Stimulated activated CD8-positive, alpha-beta memory T cell treated with anti-CD3 and anti-CD28 coated beads, Interleukin-15, amount 100 ng/mL, for 4 hours (primary cell): ENCODE measurements at places on chromosomes 4 and X.

DNA sequence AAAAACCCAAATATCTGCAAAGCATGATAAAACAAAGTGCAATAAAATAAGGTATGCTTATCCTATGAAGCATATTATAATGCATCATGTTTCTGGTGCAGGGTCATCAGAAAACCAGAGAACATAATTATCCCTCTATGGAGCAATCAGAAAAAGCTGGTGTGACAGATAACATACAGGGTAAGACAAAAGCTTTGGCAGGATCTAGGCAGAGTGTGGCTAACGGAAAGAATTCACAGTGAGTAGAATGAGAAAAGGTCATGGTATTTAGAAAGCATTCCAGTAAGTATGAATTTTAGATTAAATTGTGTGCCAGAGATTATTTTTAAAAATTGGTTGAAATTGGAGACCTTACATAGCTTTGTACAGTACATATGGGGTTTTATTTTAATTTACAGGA is 29.0 kb upstream of the UGT2B4 start:
- DNase-seq: no peak

- no peak for DNase-seq
These were observed 129.1 kb downstream of the MSL3 start for GRCh38 chrX:11887175-11887574.

GRCh38 chr4:73709451-73710033 is 30.8 kb upstream of the CXCL8 start:
- DNase-seq: no peak

DNA sequence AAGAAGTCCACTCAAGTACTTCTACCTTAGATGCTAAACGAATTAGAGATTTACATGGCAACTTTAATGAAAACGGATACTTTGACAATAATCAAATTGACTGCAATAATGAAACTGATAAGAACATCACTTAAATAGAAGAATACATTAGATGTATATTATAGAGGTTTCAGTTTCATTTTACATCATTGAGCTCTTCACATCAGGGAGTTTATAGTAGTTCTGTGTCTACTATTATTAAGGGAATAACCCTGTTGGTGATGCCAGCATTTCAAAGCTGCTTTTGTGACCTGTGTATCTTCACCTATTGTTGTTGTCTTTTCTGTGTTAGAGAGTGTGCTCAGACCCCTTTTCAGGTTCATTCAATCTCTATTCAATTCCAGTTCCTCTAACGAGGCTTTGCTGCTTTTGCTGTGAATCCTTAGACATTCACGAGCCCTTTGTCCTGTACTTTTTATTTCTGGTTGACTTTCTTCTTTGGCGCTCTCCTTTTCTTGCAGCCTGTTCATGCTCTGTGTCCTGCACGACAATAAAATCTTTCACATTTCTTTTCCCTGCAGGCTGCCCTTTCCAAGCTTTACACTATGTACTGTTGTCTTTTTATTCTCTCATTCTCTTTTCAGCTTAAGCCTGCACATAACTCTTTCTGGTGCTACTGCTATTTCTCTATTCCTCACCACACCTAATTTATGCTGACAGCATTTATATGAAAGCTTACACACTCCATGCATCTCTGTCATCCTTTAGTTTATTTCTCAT is 232.1 kb downstream of the CPE start:
- no peak for DNase-seq

GRCh38 chrX:26651755-26652154 is 435.8 kb downstream of the MAGEB5 start:
- no peak for DNase-seq

DNA sequence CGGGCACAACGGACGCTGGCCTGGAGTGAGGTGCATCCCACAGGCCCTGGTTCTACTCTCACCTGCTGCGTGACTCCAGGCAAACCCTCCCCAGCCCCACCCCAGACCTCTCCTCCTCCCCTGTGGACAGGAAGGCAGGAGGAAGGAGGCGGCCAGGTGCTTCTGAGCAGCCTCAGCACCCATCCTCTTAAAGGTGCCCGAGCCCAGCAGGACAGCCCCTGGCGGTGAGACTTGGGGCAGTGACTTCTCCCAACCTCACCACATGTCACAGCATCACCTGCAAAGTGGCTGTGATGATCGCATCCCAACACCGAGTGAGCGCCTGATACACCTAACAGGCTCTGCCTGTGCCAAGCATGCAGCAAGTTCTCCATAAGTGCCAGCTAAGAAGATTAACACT is 17.1 kb upstream of the MAN2B2 start:
- no peak for DNase-seq

DNA sequence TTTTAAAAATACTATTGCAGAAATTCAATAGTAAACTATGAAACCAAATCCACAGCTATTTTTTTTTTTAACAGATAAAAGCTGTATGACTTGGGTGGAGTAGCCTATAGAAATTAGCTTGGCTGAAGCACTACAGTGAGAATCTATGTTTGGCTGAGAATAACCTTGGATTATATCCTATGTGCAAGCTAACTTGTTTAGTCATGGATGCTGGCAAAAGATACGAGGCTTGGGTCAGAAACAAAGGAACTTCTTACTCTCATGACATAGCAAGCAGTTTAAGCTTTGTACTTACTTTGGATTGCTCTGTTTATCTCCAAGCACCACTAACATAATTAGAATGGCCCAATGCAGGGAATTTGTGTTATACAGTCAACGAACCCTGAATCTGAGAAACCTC is 119.2 kb upstream of the GRID2 start:
- no peak for DNase-seq

- DNase-seq: no peak
These were observed 27.5 kb downstream of the POU3F4 start for GRCh38 chrX:83535417-83536196.

DNA sequence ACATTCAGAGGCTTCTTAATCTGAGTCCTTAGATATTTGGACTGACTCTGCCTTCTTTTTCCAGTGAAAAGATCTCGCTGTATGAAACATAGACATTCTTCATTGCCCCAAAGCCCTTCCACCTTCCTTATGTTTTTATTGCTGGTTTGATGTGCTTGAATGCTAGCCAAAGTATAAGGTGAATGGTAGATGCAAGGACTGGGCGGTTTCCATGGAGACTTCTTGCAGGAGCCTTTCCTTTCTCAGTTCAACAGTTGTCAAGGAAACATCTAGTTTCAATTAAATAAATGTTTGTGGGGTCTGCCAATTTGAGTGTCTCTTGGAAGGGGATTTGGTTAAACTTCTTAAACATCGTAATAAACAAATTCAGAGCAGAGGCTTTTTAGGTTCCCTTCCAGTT is 46.0 kb downstream of the REPS2 start:
- no peak for DNase-seq

DNA sequence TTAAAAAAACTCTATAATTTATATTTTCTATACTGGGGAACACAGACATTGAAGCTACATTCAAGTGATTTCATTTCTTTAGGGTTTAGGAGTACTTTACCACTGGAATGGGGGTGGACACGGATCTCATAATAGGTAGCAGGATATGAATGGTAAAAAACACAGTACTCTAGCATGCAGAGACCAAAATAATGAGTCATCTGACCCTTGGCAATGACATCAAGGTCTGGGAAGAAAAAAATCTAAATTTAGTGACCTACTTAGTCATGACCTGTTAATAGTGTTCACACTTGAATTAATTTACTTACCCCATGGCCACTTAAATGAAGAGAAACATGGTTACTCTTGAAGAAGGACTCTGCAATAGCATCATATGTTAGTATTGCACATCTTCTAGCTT is 187.9 kb downstream of the EPHA5 start:
- DNase-seq: no peak

- DNase-seq: no peak
These were observed 164.4 kb downstream of the PJA1 start for GRCh38 chrX:69000877-69001276.

DNA sequence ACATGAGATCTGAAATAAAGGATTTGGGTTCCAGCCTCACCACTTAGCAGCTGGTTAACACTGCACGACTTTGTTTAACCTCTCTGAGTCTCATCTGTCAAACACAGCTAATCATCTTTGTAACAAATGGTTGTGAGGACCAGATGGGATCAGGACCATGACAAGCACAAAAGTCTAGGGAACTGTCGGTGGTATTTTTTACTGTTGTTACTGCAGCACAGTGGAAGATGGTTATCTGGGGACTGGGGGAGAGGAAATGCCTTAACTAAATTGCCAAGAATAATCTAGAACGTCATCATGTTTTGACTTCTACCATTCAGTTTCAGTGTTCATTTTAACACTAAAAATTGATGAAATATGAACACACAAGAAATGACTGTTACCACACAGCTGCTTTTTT is 99.5 kb downstream of the ADGRA3 start:
- DNase-seq: no peak

- DNase-seq: no peak
These were observed 160.7 kb downstream of the FHIP1A start for GRCh38 chr4:151569650-151570049.

GRCh38 chrX:118530219-118530911 is 34.8 kb downstream of the DOCK11 start:
- DNase-seq: no peak

DNA sequence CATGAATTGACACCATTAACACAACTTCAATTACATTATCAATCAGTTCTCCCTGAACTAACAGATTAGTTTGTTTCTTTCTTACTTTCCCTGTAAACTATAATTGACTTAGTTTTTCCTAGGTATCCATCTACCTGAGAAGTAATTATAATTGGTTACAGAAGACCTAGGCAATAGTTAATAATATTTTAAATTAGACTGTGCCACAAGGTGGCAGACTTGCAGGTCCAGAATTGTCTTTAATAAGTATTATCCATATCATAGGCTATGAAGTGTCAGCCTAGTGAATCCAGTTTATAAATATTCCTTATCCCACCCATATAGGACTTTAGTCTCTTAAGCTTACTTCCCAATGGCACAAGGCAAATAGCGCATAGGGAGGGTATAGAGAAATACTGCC is 48.9 kb upstream of the FAM47B start:
- DNase-seq: no peak

GRCh38 chr4:1371176-1372165 is 24.5 kb downstream of the UVSSA start:
- DNase-seq: no peak

GRCh38 chr4:137474711-137475301 is 57.5 kb downstream of the PCDH18 start:
- DNase-seq: no peak

DNA sequence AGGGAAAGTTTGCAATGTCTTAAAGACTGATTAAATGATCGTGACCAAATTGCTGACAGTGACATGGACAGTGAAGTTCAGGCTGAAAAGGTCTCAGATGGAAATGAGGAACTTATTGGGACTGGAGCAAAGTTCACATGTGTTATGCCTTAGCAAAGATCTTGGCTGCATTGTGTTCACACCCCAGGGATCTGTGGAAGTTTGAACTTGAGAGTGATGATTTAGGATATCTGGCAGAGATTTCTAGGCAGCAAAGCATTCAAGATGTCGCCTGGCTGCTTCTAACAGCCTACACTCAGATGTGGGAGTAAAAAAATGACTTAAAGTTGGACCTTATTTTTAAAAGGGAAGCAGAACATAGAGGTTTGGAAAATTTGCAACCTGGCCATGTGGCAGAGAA is 21.4 kb downstream of the SCARB2 start:
- DNase-seq: no peak

- no peak for DNase-seq
These were observed 282.0 kb downstream of the PPP3CA start for GRCh38 chr4:101065346-101065745.

DNA sequence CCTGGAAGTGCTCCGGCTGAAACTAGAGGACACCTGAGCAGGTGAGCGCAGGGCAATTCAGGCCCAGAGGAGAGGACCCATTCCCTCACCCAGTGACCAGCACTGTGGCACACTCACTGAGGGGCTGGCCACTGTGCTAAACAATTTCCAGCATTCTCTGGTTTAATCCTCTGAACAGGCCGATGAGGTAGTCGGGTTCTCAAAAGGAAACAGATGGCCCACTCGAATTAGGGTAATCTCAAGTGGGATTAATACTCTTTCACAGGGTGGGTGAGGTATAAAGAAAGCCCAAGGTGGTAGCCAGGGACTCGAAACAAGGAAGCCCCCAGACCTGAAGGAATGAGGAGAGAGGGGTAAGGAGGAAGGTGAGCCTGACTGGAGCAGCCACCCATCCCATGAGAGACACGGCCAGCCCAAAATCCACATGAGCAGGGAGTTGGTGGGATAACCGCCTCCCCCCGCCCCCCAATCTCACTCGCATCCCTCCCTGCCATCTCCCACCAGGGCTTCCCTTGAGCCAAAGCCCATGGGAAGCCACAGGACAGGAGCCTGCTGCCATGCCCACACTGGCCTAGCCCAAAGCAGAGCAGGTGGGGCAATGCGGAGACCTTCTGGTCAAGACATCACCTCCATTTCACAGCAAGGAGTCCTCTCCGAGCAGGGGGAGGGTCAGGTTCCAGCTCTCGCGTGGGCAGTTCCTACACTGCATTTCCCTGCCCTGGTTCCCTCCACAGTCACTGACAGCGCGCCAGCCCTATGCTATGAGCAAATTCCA is 55.0 kb downstream of the SH3KBP1 start:
- no peak for DNase-seq

- DNase-seq: no peak
These were observed 47.8 kb upstream of the CAMK2D start for GRCh38 chr4:113809311-113809710.

DNA sequence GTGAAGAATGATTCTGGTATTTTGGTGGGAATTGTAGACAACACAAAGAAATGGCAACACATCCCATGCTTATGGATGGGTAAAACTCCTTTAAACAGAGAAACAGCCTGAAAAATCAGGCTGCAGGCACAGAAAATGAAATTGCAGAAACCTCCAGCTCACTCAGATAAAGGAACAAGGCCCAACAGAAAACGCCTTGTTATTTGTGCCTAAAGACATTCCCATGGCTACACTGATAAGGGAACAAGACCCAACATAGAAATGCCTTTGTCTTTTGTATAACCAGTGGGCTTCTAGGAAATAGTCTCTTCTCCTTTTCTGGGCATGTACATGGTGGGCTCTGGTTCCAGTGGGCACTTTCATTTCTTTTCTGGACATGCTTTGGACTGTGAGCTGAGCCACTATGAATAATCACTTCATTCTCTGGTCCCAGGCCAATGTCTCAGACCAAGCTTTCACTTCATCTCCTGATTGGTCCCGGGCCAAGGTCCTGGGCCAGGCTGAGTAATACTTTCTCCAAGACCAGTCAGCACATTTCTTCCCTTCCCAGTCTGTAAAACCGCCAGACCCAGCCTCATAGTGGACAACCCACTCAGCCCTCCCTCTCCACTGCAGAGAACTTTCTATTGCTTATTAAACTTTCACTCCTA is 160.5 kb downstream of the TBX22 start:
- DNase-seq: no peak

DNA sequence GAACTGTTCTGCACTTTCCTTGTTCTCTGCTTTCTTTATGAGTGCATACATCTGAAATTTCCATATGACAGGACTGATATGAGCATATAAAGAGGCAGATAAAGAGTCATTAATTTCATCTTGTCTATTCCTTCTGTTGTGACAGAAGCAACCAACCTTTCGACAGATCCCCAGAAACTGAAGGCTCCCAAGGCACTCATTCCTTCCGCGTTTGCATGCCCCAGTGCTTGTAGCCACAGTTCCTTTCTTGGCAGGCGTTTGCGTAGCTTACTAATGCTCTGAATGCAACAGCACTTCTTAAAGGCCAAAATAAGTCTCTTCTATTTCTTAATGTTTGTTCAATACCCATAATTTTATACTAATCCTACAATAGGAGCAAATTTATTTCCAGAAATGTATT is 94.0 kb upstream of the TBL1X start:
- DNase-seq: no peak
